ENCODE measurements at places on chromosomes 7 and 10.
A peak's percentile ranks its signal among the peaks of the same experiment; 100 is the strongest.

DNA sequence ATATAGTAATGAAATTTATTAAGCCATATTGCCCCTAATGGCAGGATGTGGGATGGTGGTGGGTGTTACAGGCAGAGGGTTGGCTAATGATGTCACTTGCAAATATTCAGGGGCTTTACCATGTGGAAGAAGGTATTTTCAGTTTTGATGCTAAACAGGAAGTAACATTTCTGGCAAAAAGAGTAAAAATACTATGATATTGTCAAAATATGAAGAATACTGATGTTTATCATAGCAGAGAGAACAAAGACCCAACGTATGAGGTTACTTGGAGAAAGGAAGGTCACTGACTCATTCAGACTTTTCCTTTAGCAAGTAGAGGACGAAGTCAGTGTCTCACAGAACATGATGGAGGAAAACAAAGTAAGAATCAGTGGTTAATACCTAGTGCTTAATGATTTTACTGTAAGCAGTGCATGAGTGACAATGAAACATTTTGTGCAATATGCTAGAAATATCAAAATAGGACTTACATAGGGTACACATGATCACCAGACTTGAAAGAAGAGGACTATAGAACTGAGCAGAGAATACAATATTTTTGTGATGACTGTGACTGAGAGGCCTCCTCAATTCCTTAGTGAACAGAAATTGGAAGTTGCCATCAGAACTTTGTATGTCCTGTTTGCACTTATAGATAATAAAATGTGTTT, 89.7 kb upstream of the STEAP4 start:
- no peak for DNase-seq

DNA sequence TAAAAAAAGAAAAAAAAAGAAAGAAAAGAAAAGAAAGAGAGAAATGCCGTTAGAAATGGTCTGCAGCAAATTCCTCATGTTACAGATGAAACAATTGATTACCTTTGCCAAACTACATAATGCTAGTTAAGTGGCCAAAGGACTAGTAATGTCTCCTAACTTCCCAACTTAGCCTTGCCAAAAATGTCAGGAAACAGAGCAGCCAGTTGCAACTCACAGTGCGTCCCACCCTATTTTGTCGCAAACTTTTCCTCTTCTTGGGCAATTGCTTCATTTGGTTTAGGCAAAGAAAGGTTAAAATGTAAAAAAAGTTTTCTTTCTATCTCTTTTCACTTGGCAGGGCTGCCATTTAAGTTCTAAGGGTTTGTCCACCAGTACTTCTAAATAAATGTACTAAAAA, 53.1 kb downstream of the APBB1IP start:
- no peak for DNase-seq

DNA sequence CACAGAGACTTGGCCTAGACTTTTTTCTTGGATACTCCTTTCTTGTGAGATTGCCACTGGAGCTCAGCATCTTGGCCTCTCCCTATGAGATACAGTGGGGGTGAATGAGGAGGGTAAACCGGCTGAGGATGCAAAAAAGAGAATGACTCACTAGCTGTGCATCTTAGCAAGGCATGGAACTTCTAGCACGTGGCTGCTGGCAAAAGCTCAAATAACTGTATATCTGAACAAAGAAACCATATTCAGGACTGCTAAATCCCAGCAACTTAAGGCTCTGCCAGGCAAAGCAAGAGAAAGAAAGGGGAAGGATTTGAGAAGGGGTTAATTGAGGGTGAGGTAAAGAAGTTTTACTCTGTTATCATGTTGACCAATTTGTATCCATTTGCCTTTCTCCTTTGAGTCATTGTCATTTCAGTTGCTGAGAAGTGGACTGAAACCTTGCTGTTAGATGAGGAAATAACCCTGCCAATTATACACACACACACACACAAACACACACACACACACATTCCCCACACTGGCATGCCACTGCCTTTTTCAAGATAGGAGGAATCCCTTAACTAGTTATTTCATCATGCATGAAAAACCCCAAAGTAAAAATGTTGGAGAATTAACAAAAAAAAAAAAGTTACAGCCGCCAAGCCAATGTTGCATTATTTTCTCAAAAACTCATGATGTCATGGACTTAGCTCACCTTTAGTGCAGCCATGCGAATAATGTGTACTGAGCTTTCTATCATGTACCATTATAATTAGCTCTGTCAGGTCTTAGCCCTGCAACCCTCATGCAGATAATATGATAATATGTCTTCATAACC, 997.3 kb downstream of the LRMDA start:
- DNase-seq = peak; percentile 72

DNA sequence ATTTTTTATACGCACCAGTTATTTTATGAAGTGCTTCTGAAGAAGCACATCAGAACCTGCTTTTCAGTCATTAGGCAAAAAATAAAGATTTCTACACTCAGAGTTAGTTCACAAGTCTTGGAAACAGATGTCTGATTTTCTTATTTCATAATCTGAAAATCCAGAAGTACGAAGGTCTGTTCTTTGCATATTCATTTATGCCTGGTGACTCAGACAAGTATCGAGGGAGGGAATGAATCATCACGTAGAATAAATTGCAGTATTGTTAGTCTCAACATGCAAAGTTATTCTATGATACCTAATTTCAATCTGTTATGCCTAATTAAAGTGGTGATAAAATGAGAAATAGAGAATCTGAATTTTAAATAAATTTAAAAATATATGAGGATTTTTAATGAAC, 113.6 kb upstream of the SEM1 start:
- no peak for DNase-seq

DNA sequence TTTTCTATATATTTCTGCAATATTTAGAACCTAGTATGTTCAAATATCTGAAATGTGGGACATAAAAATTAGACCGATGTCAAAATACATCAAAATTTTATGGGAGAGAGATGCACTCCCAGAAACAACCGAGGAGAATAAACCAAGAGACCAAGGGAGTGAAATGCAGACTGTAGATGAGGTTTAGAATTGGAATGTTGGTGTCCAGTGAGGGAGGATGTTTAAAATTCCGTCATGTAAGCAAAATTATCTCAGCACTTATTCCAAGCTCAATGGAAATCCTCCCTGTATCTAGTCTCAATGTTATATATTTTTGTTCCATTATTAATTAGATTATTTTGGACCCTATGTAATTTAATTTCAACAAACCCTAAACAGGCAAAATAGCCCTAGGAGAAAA, 61.9 kb upstream of the MAGI2 start:
- no peak for DNase-seq

DNA sequence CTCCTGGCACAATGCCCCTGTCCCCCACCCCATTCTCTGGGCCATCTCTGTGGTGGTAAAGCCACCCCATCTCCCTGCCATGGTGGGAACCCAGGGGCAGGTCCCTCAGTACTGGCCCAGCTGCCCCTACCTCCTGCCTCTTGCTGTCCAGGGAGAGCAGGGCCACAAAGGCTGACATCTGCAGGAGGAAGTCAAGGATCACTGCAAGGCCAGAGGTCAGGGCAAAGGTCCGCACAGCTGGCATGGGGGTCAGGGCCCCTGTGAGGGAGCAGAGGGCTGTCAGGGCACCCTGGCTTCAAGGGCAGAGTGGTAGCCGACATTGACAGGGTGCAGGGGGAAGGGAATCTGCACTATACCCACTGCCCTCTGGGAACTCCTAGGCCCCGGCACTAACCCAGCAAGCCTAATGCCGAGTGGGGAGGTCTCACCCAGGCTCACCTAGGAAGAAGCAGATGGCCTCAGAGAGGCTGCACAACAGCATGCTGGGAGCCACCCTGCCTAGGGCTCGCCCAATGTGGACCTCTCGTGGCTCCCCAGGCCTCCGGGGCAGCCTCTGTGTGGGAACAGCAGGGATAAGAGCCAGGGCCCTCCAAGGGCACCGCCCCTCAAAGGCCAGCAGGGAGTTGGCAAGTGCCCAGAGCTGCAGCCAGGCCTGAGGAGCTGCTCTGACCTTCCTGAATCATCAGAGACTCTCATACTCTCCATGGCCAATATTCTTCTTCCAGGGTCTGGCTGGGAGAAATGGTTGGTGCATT, 7.7 kb downstream of the NPC1L1 start:
- DNase-seq = no peak

DNA sequence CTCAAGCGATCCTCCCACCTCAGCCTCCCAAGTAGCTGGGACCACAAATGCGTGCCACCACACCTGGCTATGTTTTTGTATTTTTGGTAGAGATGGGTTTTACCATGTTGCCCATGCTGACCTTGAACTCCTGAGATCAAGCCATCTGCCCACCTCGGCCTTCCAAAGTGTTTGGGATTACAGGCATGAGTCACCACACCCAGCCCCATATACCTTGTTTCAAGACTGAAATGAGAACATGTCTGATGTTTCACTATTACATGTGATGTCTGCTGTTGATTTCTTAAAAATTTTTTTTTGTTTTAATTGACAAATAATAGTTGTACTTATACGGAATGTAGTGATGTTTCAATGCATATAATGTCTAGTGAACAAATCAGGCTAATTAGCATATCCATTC, 14.5 kb downstream of the KLHL7 start:
- DNase-seq = no peak

Measured in islet precursor cell (in vitro differentiated cells).